Mammary epithelial cell (primary cell): ENCODE measurements at places on chromosomes 1 and 21. TPM values are rescaled to one million over a fixed set of nuclear protein-coding genes. Genes with fewer than 3 reads are reported as not detected.

ITGB2 gene
- polyA plus RNA-seq = 1.8 TPM

SLC1A7 gene
- polyA plus RNA-seq = not detected

DNALI1 gene
- 1.5 TPM for polyA plus RNA-seq

SERPINC1 gene
- polyA plus RNA-seq = 0.09 TPM

SLAMF8 gene
- not detected for polyA plus RNA-seq

RNF186 gene
- polyA plus RNA-seq = not detected

C1orf94 gene
- not detected for polyA plus RNA-seq
